ENCODE measurements at places on chromosomes 3 and 15.

- DNase-seq: no peak
Measured at GRCh38 chr3:60220768-60221167, 1030.5 kb downstream of the FHIT start.

DNA sequence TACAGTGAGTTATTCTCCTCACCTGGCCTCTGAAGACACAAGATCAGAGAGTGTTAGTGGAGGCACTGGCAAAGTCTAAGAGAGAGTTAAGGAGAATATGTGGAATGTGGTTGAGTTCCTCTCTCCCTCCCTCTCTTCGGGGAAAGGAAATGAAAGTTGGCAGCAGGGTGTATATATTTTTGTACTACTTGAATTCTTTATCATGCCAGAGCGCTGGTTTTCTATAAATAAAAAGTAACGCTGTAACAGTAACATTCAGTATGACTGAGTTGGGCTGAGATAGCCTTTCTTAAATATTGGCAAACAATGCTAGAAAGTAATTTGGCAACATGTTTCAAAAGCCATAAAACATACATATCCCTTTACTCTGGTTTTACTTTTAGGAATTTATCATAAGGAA lies 77.5 kb upstream of the TNFAIP8L3 start:
- no peak for DNase-seq

DNA sequence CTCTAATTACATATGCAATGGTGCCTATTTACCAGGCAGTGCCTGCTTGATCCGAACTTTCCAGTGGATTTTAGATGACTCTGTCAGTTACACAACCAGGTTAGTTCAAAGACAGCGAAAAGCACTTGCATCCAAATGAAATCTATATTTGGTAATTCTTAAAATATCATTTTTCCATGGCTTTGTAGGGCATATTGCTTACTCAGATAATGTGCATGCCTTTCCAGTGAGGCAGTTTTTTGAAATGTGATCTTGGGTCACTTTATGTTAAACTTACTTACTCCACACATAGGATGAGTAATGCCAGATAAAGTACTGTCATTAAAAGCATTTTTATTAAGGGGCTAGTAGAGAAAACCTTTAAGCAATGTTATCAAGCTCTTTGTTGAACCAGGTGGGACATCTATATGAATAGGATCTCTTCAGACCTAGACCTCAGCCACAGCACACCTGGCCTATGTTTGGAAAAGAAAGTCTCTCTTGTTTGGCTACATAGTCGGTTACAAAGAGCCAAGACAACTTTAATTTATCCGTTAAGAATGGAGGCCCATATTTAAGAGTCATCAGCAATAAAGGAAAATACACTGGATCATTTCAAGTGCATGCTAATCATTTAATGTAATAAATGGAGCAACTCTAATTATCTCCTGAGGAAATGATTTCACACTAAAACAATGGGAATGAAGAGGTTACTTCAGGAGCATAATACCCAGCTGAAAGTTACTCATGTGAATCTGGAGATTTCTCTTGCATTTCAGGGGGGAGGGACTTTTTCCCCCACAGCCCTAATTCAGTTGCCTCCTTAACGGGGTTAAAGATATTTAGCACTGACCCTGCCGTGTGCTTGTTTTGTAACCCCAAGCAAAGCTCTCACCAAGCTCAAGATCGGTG lies 56.3 kb upstream of the TMCO5A start:
- DNase-seq: no peak

- DNase-seq: no peak
Measured at GRCh38 chr15:64875641-64876223, 34.0 kb downstream of the PLEKHO2 start.

DNA sequence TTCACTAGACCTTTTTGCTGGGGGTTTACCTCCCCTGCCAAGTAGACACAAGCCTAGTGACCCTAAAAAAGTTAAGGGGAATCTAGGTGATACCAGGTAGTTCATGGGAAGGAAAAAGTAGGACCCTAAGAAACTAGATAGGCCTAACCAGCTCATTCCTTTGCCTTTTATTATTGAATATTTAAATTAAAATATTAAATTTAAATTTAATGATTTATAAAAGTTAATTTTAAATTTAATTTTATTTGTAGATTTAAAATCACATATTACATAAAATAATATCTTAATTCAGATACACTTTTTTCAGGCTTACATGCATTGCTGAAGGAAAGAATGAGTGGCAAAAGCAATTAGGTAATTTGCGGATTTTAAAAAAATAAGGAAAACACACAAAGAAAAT lies 584.9 kb downstream of the AGBL1 start:
- DNase-seq: no peak

DNA sequence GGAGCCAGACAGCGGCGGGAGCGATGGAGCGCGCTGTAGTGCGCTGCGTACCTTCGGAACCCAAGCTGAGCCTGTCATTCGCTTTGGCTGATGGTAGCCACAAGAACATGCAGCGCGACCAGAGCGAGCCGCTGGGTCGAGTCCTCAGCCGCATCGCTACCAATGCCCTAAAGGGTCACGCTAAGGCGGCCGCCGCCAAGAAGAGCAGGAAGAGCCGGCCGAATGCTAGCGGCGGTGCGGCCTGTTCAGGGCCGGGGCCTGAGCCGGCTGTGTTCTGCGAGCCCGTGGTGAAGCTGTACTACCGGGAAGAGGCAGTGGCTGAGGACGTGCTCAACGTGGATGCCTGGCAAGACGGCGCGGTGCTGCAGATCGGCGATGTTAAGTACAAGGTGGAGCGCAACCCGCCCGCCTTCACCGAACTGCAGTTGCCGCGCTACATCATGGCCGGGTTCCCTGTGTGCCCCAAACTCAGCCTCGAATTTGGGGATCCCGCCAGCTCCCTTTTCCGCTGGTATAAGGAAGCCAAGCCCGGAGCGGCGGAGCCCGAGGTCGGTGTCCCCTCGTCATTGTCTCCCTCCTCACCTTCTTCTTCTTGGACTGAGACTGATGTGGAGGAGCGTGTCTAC lies 498 bp downstream of the PDE12 start:
- no peak for DNase-seq

DNA sequence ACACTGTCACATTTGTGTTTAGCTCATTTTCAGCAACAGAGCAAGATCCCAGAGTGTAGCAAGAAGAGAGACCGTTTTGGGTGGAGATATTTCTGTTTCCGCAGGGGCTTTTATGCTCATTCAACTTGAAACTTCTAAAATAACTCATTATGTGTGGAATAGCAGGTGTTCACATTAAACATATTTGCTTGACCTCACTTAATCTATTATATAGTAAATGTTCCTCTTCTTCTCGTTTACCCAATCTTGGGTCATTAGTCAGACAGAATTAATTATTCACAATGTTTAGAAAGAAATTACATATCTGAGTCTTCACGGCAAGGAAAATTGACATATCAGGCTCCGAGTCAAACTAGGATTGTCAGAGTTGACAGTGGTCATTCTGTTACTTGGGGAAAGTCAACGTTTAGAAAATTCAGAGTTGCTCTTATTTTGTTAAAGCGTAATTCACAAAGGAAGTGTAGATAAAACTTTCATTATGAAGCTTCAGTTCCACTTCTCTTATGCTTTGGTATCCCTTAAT lies 222.9 kb downstream of the TPRG1 start:
- no peak for DNase-seq

- DNase-seq: no peak
Measured at GRCh38 chr3:4030624-4031023, 231.4 kb downstream of the LRRN1 start.

- DNase-seq: peak; percentile 44
Measured at GRCh38 chr3:192373032-192373431, 354.3 kb downstream of the FGF12 start.

GRCh38 chr3:127458696-127459604 lies 131.6 kb downstream of the TPRA1 start:
- no peak for DNase-seq

GRCh38 chr3:65130782-65131181 lies 443.0 kb upstream of the ADAMTS9 start:
- DNase-seq: no peak

DNA sequence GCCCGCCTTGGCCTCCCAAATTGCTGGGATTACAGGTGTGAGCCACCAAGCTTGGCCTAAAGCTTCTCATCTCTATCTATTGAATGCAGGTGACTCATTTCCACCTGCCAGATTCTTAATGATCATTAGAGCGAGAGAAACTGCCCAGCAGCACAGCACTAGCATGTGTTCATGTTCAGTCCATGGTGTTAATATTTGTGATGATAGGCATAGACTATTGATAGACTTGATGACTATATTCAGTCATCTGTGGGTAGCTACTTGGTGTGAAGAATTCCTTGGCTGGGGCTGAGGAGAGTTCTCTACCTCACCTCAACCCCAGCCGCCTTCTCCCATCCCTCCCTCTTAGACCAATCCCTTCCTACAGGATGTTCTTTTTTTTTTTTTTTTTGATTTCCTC lies 60.0 kb downstream of the ST6GAL1 start:
- DNase-seq: no peak

DNA sequence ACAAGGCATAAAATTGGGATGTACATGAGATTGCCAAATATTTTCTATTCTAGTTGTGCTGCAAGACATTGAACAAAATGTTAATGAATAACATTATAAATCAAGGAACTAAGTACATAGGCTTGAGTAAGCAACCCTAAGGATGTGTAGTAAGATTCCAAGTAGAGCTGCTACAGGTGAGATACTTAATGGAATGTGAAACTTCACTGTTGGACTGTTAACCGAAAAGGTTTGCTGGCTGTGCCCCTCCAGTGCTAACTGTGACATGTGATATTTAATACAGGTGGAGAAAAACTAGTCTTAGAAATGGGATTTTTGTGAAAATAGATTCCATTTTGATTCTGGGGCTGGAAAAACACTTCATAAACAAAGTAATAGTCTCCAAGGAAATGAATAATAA lies 52.4 kb downstream of the TSC22D2 start:
- no peak for DNase-seq

DNA sequence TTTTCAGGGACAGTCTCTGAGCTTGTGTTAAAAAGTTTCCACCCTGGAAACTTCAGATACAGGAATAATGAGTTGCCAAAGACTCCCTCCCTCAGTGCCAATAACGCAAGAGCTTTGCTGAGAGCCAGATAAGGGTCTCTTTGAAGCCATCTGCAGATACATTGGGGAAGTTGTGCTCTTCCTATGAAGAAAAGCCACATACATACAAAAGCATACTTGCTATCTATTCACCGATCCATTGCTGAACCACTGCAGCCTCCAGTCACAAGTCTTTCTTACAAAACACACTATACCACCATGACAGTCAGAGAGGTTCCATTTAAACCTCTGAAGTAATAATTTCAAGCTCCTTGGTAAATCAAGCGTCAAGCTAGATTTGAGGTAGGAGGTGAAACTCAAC lies 10.0 kb upstream of the RETNLB start:
- no peak for DNase-seq

DNA sequence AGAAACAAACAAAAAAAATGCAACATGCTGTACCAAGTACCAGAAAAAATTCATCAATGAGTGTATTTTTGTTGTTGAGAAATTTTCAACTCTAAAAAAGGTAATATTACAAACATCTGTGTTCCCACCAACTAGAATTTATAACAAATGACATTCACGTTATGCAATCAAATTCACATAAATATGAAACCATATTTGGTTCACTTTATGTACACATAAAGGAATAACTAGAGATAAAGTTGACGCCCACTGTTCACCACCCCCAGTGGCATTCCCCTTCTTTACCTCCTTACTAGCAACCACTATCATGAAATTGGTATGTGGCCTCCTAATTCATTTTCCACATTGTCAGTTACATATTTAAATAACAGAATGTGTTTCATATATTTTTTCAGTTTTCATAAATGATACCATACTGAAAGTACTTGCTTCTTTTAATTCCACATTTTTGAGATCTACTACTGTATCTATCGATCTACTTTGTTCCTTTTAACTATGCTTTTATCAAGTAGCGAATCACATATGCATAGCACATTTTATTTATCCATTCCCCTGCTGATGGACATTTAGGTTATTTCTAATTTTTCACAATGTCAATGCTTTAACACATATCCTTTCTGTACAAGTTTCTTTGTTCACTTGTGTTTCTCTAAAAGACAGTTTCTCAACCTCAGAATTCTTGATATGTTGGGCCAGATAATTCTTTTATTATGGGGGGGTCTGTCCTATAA lies 34.5 kb downstream of the TBC1D5 start:
- DNase-seq: no peak
